SW 1271 (cell line): ENCODE measurements at places on chromosomes 7 and 10.
A peak's percentile ranks its signal among the peaks of the same experiment; 100 is the strongest.

- no peak for DNase-seq
Measured at GRCh38 chr7:92785923-92786322, 50.5 kb downstream of the CDK6 start.

DNA sequence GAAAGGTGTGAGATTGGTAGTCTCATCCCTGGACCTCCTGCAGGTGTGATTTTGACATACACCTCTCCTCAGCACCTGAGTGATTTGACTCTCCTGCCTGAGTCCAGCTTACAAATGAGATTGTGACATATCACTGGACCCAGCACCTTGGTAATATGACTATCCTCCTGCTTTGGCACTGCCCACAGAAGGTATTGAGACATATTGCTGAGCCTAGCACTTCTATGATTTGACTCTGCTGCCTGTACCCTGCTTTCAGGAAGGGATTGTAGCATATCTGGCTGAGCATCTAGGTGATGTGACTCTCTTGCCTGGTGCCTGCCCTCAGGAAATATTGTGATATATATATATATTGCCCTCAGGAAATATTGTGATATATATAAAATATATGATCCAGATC, 43.5 kb upstream of the ZNF680 start:
- DNase-seq: no peak

DNA sequence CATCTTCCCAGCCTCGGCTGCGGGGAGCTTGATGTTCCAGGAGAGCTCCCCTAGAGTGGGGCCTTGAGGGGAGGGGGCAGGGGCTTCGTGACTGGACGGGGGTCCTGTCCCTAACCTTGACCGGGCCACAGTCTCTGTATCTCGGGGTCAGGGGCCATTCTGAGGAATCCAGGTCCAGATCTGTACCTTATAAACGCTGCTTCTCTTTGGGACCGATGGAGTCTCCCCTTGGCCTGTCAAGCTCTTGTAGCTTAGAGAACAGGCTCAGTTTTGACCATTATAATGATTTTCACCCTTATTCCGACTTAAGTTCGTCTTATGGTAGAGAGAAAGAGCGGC, 831 bp downstream of the ZKSCAN5 start:
- no peak for DNase-seq

DNA sequence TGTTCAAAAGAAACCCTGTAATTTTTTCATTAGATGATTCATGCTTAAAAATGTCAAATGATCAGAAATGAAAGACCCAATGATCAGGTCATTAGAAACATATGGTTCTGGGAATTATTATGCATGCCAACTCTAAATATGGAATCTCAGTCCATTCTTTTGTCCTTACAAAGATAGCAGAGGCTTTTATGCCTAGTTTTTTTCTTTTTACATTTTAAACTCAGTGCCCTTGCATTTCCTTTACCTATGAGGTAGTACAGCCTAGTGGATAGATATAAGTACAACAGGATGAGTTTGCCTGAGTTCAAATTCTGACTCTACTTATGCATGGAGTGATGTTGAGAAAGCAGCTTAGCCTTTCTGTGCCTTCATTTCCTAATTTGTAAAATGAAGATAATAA, 392.9 kb downstream of the SUGCT start:
- DNase-seq: no peak

- no peak for DNase-seq
Measured at GRCh38 chr7:159143780-159144757, 598 bp downstream of the VIPR2 start.

DNA sequence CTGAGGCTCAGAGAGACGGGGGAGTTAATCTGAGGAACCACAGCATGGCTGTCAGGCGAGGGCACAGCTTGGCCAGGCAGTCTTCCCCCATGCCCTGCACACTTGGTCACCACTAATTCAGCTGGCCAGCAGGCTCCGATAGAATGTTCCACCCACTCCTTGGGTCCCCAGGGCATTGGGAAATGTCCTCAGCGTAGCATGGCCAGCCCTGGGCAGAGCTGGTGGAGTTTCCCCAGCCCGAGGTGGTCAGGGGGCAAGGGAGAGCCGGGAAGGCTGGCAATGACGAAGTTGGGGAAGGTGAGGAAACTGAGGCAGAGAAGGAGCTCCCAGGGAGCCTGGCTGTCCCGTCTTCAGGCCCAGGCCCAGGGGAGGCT, 12.1 kb upstream of the GRIFIN start:
- no peak for DNase-seq

- DNase-seq: peak; percentile 58
Measured at GRCh38 chr10:30413996-30414576, 19.9 kb upstream of the MAP3K8 start.

DNA sequence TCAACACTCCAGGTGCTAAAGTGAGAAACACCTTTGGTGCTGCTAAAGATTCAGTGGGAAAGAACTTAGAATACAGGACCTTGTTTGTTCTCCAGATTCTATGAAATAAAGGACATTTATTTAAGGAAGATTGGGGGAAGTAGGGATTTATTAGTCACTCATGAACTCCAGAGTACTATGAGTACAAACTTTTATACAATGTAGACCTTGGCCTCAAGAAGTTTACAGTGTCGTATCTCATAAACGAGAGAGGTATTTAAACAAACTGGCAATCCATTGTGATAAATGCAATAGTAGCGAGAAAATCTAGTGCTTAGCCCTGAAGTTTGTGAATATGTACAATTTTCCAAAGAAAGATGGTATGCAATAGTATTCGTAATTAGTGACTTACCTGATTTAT, 59.1 kb downstream of the TES start:
- no peak for DNase-seq

DNA sequence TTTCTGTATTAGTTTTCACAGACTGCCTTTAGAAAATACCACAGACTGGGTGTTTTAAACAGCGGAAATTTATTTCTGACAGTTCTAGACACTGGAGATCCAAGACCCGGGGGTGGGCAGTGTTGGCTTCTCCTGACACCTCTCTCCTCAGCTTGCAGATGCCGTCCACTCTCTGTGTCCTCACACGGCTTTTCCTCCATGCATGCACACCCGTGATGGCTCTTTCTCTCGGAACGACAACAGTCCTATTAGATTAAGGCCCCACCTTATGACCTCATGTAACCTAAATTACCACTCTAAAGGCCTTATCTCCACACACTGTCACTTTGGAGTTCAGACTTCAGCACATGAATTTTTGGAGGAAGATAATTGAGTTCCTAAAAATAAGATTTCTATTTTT, 142.9 kb upstream of the VWC2 start:
- no peak for DNase-seq

- DNase-seq: no peak
Measured at GRCh38 chr10:71241830-71242621, 29.7 kb downstream of the UNC5B start.

- DNase-seq: no peak
Measured at GRCh38 chr10:23556727-23557440, 118.0 kb downstream of the OTUD1 start.

DNA sequence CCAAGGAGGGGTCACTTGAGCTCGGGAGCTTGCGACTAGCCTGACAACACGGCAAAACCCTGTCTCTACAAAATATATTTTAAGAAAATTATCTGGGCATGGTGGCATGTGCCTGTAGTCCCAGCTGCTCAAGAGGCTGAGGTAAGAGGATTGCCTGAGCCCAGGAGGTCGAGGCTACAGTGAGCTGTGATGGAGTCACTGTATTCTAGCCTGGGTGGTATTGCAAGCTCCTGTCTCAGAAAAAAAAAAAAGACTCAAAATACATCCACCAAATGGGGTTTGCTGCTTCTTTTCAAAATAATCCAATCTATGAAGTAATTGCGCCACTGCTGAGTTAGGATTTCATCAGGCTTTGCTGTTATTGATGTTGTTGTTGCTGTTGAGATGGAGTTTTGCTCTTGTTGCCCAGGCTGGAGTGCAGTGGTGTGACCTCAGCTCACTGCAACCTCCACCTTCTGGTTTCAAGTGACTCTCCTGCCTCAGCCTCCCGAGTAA, 11.1 kb upstream of the VIM start:
- DNase-seq: no peak

GRCh38 chr7:122488241-122488640, 183.7 kb upstream of the FEZF1 start:
- DNase-seq: no peak

- no peak for DNase-seq
Measured at GRCh38 chr10:106355450-106355849, 809.1 kb downstream of the SORCS1 start.

DNA sequence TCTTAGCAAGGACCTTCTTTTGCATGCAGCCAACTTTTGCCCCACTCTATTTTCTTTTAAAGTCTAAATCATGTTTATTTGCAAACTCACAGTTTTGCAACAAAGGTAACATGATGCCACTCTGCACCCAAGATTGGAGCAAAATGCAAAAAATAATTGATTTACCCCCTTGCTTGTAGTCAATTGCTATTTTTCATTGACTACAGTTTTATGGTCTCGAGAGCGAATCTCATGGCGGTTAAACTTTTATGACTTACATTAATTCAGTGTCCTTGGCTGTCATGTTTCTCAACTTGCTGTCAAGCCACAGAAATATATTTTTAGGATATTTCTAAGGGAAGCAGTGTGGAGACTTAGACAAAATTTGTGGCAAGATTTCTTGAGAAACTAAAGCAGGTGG, 110.0 kb upstream of the JCAD start:
- DNase-seq: no peak

DNA sequence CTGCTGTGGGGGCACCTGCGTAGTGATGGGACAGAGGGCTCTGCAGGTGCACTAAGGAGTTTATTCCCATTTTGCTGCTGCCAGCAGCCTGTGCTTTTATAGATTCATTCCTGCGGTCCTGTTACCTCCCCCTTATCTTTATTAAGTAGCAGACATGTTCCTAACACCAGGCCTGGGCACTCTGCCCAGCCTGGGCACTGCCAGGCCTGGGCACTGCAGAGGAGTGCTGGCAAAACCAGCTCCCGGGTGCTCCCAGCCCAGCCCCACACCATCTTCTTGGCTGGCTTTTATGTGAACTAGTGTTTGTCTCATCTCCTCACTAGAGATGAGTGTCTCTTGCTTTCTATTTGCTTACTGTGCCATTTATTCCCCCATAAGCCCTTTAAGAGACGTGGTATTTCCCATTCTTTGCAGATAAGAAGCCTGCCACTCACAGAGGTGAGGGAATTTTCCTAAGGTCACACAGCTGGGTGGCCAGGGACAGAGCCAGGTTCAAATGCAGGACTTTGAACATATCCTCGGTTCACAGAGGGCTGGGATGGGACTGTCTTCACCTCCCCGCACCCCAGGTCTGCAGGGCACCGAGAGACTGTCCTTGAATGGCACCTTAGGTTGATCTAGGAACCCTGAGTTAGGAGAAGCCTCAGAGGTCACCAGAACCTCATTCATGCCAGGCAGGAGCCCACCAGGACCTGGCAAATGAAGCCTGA, 14.6 kb upstream of the DRGX start:
- DNase-seq: no peak

- DNase-seq: no peak
Measured at GRCh38 chr7:104891949-104892348, 122.1 kb upstream of the KMT2E start.

DNA sequence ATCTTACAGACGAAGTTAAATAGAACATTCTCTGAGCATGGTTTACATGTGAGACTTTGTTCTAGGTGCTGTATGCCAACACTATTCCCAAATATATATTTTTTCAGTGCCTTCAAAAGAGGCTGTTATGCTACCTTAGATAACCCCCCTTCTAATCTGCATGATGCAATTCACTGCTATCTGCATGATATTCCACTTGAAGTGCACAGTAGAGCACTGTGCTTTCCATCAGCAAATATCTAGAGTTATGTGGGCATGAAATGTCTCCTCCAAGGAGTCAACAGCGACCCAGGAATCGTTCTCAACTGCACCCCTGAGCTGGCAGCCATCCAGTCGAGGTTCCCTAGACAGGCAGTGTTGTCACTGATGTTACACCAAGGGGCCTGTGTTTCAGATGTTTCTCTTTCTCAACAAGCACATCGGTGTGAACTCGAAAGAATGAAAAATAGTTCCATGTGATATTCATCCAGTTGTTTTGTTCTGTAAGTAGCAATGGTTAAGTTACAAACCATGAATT, 88.3 kb downstream of the PDE1C start:
- DNase-seq: no peak

- DNase-seq: no peak
Measured at GRCh38 chr7:94393246-94394108, 1.2 kb upstream of the COL1A2 start.

GRCh38 chr10:110530131-110530831, 32.6 kb downstream of the DUSP5 start:
- DNase-seq: peak; percentile 85

DNA sequence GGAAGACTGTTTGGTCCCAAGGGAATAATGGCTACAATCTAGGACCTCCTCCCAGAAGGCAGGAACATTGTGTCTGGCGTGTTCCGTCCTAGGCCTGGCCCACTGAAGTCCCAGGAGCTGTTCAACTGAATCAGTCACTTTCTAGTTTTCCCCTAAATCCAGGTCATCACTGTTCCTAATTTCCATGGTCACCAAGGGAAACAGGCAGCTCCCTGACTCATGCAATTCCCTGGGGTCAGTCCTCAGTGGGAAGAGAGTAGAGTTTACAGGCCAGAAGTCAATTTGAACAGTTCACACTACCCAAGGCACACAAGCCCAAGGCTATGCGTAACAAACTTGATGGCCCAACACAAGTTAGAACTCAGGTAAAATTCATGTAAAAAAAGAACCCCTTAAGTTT, 44.0 kb downstream of the CREB3L2 start:
- DNase-seq: no peak

GRCh38 chr10:96672481-96673175, 47.7 kb downstream of the PIK3AP1 start:
- DNase-seq: no peak

DNA sequence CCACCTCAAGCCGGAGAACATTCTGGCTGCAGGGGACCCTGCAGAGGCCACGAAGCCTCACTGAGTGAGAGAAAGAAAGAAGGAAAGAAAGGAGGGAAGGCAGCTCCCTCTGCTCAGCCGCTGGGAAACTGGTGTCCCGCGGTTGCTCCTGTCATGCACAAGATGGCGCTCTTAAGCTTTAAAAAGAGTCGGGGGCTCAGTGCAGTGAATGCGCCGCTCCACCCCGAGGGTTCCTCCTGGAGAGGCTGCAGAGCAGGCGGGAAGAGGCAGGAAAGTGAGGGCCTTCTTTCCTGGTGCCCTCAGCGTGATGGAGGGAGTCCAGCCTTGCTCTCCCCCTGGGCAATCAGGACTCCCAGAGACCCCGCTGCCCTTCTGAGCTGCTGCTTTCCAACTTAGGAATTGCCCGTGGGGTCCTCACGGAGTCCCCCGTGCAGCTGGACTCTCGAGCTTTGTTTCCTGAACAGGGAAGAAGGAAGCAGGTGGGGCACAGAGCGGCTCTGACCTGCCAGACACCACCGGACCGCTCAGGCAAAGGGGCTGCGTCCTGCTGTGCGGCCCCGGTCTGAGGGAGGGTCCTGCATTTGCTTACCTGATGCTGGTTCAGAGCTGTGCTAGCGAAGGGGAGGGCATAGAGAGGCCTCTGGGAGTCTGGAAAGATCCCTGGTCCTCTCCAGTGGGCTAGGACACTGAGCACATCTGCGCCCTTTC, 141.9 kb upstream of the MKI67 start:
- peak; percentile 25 for DNase-seq

- DNase-seq: no peak
Measured at GRCh38 chr7:36453769-36454168, 64.1 kb downstream of the ANLN start.

- no peak for DNase-seq
Measured at GRCh38 chr7:139051655-139052054, 15.8 kb upstream of the ZC3HAV1L start.

GRCh38 chr10:118568327-118568848, 27.1 kb downstream of the PRLHR start:
- no peak for DNase-seq

- DNase-seq: peak; percentile 27
Measured at GRCh38 chr7:7969306-7970236, 975 bp downstream of the GLCCI1 start.

GRCh38 chr7:76403780-76404494, 5.6 kb downstream of the SSC4D start:
- no peak for DNase-seq
